Transverse colon (tissue), 4 donors: ENCODE measurements at places on chromosomes 7 and 10.

DNA sequence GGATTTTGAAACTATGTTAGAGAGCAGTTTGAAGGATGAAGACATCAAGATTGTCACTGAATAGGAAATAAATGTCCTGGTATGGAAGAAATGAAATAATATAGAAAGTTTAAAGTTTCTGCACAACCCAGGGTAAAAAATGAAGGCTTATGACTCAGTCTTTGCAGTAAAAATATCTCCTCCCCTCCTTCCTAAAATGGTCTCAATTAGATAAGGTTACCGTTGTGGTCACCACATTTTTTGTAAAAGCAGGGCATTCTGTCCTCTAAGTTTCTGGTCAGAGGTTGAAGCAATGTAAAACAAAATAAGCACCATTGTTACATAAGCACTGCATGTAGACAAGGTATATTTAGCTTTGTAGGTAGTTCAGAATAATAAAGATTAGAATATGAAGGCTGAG is 403.5 kb downstream of the SUGCT start:
- no peak overlapping the region for H3K27ac ChIP-seq
- DNase-seq = no peak
- no peak overlapping the region for H3K4me3 ChIP-seq
- H3K36me3 ChIP-seq = no peaks in the 10 kb centered on the region
- H3K4me1 ChIP-seq = no peaks in the 10 kb centered on the region

DNA sequence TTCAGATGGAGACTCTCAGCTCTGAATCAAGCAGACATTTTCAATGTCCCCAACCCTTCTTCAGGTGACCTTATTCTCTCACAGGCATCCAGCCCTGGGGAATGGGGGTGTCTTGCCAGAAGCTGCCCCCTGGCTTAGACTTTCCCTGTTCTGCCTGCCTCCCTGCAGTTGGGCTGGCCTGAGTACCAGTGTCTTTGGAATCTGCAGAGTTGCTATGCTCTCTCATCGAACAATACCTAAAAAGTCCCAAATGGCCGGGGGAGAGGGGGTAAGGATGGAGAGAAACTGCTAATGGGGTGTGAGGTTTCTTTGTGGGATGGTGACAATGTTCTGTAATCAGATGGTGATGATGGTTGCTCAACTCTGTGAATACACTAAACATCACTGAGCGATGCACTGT is 20.6 kb downstream of the SLC18A2 start:
- H3K4me3 ChIP-seq = no peak overlapping the region
- no peak overlapping the region for H3K27ac ChIP-seq
- DNase-seq = no peak
- H3K27me3 ChIP-seq = peaks cover 26% of the 10 kb centered on the region
- H3K36me3 ChIP-seq = no peaks in the 10 kb centered on the region

DNA sequence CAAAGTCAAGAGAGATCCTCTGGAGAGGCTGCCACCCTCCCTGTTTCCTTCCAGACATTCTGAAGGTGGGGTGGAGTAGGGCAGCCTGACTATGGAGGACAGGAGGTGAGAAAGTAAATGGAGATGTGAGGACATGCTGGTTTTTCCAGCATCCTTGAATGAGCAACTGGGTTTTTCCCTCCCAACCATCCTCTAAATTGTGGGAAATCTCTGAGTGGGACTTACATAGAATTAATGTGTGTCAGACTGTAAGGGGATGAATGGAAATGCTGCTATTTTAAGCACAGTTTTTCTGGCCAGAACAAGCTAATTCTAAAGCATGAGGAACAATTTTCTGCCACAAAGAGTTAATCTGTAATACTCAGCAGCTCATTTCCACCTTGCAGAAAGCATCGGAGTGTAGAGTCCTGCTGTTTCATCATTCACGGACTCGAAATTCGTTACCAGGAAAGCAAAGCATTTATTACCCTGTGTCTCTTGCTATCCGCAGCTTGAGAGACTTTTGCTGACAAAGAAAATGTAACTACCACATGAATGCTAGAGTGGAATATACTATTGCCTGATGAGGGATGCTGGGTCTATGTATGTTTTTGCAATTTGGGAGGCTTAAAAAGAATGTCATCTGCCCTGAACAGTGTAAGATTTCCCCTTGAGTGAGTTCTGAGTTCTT is 213.0 kb downstream of the CELF2 start:
- H3K36me3 ChIP-seq = no peaks in the 10 kb centered on the region
- no peak overlapping the region for H3K4me3 ChIP-seq
- H3K4me1 ChIP-seq = peaks cover 8% of the 10 kb centered on the region
- no peaks in the 10 kb centered on the region for H3K27me3 ChIP-seq

DNA sequence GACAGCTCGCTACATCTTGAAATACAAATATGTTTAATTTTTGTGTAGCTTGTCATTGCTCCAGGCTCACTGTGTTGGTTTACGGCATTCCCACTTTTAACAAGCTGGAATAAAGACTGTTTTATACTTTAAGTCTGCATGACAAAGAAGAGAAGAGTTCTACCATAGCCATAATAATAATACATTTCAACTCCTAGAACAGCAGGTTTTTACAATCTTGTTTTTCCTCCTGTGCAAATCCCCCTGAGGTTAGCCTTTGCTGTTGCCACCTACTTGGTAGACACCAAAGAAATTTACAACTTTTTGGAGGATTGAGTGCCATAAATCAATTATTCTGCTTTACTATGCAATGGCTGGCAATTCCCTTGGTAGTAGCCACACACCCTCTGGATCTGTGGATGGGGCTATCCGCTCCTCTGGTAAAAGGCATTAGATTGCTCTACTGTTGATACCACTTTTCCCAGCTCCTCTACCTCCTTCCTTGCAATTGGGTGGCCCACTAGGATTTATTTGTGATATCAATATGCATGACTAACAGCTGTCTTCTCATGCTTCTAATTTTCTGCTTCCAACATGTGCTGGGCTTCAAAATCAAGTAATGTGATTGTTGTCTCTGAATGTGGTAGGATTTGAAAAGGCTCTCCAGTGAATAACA is 60.2 kb downstream of the SFMBT2 start:
- no peaks in the 10 kb centered on the region for H3K36me3 ChIP-seq
- H3K4me3 ChIP-seq = no peak overlapping the region
- H3K27ac ChIP-seq = no peak overlapping the region
- H3K27me3 ChIP-seq = no peaks in the 10 kb centered on the region
